ENCODE measurements at places on chromosomes 16 and 17.

DNA sequence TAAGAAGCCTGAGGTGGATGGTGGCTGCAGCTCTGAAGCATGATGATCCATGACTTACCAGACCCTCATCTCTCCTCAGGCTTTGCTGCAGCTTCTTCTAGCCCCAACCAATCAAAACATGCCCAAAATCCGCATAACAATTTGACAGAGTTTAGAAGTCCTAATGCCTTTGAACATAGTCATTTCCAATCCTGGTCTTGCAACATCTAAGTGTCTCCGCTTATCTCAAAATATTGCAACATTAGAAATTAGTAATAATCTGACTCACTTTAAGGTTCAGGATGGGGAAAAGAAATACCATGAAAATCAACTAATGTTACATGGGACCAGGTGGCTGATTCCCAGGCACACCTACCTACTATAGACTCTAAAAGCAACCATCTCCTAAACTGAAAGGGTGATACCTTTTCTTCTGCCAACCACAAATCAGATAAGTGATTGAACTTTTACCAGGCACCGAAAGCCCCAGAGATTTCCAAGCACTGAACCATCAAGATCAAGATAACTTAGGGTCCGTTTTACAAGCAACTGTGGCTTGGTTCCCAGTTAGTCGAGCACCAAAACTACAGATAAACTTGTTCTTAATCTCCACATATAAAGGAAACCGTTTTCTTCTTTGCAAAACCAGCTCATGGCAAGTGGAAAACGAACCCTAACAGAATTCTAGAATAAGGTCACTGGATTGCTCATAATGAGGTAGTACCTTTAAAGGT lies 14.0 kb downstream of the ERN1 start:
- peak; percentile 40 for DNase-seq

GRCh38 chr16:49419862-49420261 lies 46.3 kb downstream of the C16orf78 start:
- no peak for DNase-seq

DNA sequence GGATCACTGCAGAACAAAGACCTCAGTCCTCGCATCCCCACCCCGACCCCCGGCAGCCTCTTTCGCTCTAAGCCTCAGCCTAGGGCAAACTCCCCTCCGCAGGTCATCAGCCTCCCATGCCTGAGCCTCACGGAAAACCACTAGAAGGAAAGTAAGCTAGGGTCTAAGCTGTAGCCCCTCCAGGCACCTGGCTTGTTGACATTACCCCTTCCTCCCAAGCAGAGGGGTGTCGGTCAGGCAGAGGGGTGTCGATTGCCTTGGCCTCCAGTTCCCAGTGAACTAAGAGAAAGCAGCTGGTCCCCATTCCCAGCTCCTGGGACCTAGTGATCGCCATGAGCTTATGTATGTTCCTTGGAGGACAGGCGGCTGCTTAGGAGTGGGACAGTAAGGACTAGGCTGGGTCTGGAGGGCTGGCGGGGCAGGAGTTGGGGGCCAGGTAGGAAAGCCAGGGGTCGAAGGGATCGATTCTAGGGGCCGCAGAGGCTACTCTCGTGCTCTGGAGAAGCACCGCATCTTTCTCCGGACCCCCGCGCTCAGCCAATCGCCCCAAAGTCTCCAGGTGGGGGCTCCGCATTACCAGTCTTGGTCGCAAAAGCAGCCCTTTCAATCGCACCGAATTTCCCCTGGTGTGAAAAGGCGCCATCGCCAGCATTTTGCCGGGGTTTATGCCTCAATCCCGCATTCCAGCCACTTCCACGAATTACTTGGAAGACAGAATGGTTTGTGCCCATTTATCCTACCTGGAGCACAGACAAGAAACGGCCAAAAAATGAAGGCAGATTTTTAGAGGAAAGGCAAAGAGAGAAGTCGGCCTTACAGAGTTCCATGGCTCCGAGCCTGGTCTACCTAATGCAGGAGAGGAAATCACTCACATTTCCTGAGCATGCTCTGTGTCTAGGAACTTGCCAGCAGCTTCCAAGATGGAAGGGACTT lies 21.3 kb upstream of the HOXB13 start:
- DNase-seq, result no peak

- DNase-seq, result no peak
Measured at GRCh38 chr17:79005063-79005861, 4.3 kb downstream of the CANT1 start.

DNA sequence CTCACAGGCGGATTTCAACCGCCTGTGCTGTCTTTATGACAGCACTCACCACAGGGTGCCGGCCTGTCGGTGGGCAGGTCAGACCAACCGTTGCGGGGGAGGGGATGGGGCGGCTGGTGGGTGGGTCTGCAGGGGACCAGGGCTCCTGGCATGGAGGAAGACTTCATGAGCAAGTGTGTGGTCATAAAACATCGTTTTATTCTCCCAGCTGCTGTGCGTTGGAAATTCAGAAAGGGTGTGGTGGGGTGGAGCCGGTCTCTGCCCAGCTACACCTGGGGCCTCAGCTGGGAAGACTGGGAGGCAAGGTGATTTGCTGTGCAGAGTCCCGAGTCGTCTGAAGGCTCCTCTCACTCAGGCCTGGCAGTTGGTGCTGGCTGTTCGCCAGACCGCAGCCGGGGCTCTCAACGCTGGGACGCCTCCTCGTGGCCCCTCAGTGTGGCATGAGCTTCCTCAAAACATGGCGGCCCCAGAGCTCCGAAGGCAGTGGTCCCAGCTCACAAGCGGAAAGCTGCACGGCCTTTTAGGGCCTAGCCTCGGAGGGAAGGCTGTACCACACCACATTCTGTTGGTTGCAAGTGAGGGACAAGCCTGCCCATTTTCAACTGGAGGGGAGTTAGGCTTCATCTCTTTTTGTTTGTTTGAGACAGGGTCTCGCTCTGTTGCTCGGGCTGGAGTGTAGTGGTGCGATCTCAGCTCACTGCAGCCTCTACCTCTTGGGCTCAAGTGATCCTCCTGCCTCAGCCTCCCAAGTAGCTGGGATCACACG lies 45.8 kb upstream of the GSE1 start:
- DNase-seq, result no peak

GRCh38 chr16:67949645-67950044 lies 5.7 kb upstream of the LCAT start:
- DNase-seq, result no peak

GRCh38 chr17:10772425-10773380 lies 31.2 kb downstream of the TMEM238L start:
- DNase-seq, result peak; percentile 10

DNA sequence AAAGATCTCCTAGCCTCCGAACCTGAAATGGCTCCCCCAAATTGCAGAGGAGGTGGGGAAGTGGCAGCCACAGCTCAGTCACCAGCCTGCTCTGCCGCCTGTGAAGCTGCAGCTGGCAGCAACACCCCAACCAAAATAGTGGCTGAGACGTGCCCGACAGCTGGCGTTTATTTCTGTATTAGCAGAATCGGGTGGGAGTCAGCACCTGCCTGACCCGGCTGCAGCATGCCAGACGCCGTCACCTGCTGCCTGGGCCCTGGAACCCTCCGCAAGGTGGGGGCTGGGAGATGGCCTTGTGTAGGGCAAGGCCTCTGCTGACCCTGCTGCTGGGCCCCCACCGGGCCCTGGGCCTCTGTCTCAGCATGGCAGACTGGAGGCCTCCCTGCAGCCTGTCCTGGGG lies 17.5 kb upstream of the PABPN1L start:
- DNase-seq, result no peak

GRCh38 chr16:2339521-2340484 lies 725 bp downstream of the ABCA3 start:
- DNase-seq, result peak; percentile 32

DNA sequence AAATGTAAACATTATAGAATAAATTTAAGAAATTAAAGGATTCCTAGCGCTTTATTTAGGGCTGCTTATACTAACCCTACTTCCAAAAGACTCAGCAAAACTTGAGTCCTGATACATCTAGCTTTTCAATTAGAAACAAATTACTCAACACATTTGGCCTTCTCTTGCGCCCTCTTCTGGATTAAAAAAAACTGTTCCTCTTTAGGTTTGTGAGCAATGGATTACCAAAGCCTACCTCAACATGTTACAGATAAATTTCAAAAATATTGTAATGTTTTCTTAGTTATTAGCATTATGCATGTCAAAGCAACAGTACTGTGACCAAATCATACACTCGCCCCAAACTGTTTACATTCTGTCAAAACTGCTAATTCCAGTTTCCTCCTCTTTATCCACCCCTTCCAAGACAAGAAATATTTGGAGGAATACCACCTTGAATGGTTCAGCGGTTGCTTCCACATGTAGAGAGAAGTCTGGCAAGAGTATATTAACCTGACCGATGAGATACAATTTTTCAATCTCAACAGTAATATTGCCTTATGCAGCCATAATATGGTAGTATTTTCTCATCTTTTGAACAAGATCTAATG lies 2.7 kb downstream of the NUFIP2 start:
- peak; percentile 82 for DNase-seq

- no peak for DNase-seq
Measured at GRCh38 chr17:15342460-15342859, 1.1 kb upstream of the TEKT3 start.

GRCh38 chr17:1999557-2000251 lies 25.4 kb downstream of the RTN4RL1 start:
- no peak for DNase-seq

- no peak for DNase-seq
Measured at GRCh38 chr16:54216688-54217087, 69.9 kb downstream of the IRX3 start.

DNA sequence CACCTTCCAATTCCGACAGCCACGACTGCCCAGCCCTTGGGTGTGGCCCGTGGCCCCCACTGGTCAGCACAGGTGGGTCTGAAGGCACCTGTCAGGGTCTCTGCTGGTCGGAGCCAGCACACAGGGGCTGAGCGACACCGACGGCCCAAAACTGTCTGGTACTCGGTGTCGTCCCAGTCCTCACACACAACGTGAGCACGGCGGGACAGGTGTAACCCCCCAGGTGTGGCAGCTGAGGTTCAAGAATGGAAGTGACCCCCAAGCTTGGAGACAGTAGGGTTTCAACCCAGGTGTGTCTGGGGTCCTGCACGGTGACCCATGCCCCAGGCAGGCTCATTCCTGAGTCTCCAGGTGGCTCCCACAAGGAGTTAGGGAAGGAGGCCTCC lies 1.0 kb downstream of the GALNS start:
- DNase-seq, result no peak

GRCh38 chr16:48197294-48197693 lies 41.5 kb upstream of the ABCC12 start:
- no peak for DNase-seq

DNA sequence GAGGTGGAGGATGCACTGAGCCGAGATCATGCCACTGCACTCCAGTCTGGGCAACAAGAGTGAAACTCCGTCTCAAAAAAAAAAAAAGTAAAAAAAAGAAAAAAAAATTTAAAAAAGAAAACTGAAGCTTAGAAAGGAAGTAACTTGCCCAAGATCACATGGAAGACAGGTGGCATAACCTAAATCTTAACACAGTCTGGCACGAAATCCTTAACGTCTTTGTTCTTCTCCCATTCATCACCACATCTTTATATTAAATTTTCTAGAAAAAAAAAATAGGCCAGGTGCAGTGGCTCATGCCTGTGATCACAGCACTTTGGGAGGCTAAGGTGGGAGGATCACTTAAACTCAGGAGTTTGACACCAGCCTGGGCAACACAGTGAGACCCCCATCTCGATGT lies 9.3 kb downstream of the WDR59 start:
- DNase-seq, result no peak

- no peak for DNase-seq
Measured at GRCh38 chr17:34579979-34580684, 750 bp downstream of the TMEM132E start.

GRCh38 chr17:73388578-73388905 lies 76.7 kb upstream of the CDC42EP4 start:
- no peak for DNase-seq

DNA sequence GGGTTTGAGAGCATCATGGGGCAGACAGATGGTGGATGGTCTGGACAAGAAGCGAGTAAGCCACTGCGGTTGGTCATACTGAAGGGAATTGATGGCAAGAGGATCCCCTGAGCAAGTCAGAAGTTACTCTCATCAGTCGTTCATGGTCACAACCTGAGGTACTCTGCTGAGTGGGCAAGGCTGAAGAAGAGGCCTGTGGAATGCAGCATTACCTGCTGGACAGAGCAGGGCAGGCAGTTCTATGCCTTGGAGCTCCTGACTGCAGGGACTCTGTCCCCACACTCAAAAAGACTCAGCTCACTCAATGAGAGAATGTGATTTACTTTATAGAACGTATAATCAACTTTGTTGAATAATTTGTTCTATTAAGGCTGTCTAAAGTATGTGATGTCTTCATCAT lies 28.3 kb downstream of the ALDH3A2 start:
- no peak for DNase-seq

DNA sequence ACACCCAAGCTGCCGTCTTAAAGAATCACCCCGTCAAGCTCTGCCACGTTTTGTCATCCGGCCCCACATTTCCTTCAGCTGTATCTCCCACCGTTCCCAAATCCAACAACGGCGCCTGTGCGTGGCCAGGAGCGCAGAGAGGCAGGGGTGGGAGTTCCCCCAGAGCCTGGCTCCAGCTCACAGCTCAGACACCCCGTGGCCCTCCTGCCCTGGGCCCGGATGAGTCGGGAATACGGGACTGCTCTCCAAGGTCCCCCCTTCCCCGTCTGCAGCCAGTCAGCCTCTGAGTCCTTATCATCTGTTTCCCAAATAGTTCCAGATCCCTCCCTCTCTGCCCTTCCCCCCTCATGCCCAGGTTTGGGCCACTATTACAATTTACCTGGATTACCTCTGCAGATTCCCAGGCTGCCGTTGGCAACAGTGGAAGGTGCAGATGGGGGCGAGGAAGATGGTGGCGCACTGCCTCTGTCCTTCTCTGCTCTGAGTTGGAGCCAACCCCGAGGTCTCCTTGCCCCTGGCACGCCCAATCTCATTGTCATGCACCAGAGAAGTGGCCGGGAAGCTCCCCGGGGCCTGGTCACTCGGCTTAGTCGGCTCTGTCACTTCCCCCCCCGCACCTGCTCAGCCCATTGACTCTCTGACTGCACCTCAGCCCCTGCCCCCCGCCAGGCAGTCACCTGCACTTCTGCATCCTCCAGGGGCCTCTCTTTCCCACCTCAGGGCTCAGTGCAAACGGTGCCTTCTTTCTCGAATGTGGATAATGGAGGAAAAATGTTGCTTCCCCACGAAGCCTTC lies 18.3 kb upstream of the RPTOR start:
- DNase-seq, result no peak

- DNase-seq, result no peak
Measured at GRCh38 chr17:65197201-65197600, 60.0 kb downstream of the RGS9 start.

GRCh38 chr17:7213895-7214299 lies 5.7 kb downstream of the DLG4 start:
- DNase-seq, result peak; percentile 91

DNA sequence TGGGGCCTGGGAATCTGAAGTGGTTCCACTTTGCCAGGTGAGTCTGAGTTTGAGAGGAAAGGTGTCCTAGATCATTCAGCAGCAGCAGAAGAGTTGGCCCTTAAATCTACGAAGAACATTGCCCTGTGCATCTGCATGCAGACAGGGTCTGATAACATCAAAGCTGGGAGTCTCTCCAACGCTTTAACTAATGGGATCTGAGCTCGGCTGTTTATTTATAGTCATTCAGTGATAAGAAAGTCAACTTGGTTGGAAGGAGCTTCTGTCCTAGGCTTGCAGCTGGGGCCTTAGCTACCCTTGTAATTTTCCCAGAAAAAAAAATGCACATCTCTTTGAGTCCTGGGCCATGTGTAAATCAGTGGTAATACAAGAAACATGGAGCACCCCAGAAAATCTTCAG lies 418.0 kb upstream of the HSBP1 start:
- DNase-seq, result no peak

GRCh38 chr16:73890186-73891128 lies 406.2 kb upstream of the PSMD7 start:
- DNase-seq, result no peak
